ENCODE measurements at places on chromosomes 3 and 15. TPM values are rescaled to one million over a fixed set of nuclear protein-coding genes. Genes with fewer than 3 reads are reported as not detected.

Gene FANCD2OS
- not detected for total RNA-seq

- H3K36me3 ChIP-seq = no peaks in the 10 kb centered on the region
- DNase-seq = no peak
- H3K4me1 ChIP-seq = no peaks in the 10 kb centered on the region
- H3K4me3 ChIP-seq = no peak overlapping the region
Observed at GRCh38 chr3:113118336-113118735, 93.0 kb upstream of the BOC start.

Gene TUSC7
- total RNA-seq = not detected

DNA sequence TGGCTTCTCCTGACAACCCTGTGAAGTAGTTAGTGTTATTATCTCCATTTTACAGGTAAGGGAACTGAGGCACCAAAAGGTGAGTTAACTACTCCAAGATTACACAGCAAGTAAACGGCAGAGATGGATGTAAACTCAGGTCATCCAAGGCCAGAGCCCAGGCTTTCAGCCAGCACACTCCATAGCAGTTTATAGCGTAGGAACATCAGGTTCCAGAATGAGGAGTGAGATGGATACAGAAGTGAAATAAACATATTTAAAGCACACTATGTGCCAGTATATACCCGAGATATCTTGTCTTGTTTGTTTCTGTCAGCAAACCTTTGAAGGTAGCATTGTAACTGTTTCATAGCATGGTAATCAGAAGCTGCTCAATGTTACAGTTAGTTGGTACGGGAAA, 279.0 kb downstream of the OXSM start:
- no peaks in the 10 kb centered on the region for H3K36me3 ChIP-seq
- H3K4me1 ChIP-seq = no peaks in the 10 kb centered on the region
- H3K27ac ChIP-seq = no peak overlapping the region
- no peak for DNase-seq
- no peak overlapping the region for H3K4me3 ChIP-seq

GRCh38 chr15:40543082-40543481, 21.8 kb downstream of the CCDC32 start:
- no peak overlapping the region for H3K27ac ChIP-seq
- H3K4me1 ChIP-seq = no peaks in the 10 kb centered on the region
- no peaks in the 10 kb centered on the region for H3K36me3 ChIP-seq
- no peaks in the 10 kb centered on the region for H3K27me3 ChIP-seq
- DNase-seq = no peak

Gene KBTBD13
- 3.1 TPM for total RNA-seq

DNA sequence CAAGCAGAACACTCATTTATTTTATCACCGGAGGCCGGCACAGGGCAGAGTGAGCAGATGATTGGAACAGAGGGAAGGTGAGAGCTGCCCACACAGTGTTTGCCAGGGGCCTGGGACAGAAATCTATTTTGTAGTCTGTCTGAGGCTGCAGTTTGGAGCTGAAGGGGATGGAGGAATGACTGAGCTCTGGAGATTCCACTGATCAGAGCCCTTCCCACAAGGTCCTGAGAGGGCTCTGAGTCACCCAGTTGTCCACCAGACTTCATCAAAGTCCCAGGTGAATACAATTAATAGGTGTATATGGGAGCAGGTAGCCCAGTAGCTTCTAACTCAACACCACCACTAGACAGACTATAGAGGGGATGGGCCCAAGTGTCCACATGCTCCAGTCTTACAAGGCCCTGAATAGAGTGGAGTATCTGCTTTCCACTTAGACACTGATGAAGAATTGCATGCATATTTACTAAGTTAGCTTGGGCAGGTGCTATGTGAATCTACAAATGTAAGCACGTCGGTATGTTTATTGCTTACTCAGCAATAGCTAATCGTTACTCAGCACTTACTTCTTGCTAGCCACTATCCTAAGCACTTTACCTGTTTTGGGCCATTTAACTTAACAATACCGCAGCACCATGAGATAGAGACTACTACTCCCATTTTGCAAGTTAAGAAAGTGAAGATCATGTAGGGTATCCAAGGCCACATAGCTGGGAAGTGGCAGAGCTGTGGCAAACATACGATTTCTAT, 2.7 kb upstream of the STARD5 start:
- no peak for DNase-seq
- H3K4me3 ChIP-seq = no peak overlapping the region
- no peaks in the 10 kb centered on the region for H3K27me3 ChIP-seq
- H3K36me3 ChIP-seq = no peaks in the 10 kb centered on the region
- peaks cover 27% of the 10 kb centered on the region for H3K4me1 ChIP-seq

- H3K27me3 ChIP-seq = no peaks in the 10 kb centered on the region
- H3K4me3 ChIP-seq = no peak overlapping the region
- DNase-seq = no peak
- H3K4me1 ChIP-seq = no peaks in the 10 kb centered on the region
- no peak overlapping the region for H3K27ac ChIP-seq
Observed at GRCh38 chr3:97954228-97954827, 17.9 kb downstream of the RIOX2 start.

DNA sequence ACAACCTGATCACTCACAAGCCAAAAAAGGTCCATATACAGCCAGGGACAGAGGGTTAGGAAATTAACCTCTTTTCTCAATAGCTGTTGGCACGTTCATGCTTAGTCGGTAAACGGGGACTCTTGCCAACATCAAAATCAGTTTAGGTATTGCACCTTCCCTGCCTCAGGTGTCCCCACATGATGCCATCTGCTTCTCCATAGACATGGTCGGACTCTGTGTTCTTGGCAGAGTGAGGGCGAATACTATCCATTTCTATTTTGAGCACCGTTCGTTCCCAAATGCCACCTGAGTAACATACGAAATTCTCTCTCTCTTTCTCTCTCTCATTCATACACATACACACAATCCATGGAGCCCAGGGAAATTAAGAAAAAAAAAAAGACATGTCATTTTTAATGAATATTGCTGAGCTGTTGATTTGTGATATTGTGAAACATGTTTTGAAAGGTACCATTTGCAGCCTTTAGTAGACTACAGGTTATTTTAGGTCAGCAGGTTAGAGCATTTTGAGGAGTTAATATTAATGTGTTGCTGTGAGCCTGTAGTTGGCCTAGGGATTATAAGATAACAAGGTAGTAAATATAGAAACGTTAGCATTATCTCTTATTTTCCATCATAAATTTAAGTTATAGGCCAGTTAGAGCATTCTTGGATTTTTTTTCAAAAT, 78.5 kb downstream of the GHSR start:
- H3K4me1 ChIP-seq = no peaks in the 10 kb centered on the region
- no peak for DNase-seq
- peaks cover 3% of the 10 kb centered on the region for H3K36me3 ChIP-seq
- no peak overlapping the region for H3K27ac ChIP-seq

DNA sequence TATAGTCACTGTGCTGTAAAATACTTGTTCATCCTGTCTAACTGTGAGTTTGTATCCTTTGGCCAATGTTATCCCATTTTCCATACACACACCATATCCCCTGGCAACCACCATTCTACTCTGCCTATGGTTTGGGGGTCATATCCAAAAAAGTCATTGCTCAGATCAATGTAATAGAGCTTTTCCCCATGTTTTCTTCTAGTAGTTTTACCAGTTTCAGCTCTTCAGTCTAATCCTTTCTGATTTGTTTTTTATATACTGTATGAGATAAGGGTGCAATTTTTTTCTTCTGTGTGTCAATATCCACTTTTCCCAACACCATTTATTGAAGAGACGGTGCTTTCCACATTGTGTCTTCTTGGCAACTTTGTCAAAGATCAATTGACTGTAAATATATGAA, 14.0 kb upstream of the DLG1 start:
- H3K27me3 ChIP-seq = no peaks in the 10 kb centered on the region
- H3K36me3 ChIP-seq = no peaks in the 10 kb centered on the region
- H3K4me3 ChIP-seq = no peak overlapping the region
- no peak overlapping the region for H3K27ac ChIP-seq
- H3K4me1 ChIP-seq = peaks cover 27% of the 10 kb centered on the region

DNA sequence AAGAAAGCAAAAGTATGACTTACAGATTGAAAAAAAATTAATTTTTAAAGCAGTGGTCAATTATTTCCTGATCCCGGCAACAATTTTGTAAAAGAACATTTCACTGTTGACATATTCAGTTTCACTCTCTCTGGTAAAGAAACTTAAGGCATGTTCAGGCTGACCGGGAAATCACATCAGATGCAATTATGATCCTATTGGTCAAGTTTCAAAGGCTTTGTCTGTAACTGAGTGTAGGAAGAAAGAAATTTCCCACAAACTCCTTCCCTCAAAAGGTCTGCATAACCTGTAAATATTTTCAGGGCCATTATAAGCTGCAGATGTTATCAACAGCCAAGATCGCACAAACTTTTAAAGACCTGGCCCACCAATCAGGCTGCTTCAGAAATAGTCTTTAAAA, 205.4 kb upstream of the IGF1R start:
- no peaks in the 10 kb centered on the region for H3K27me3 ChIP-seq
- no peaks in the 10 kb centered on the region for H3K36me3 ChIP-seq
- no peak for DNase-seq
- H3K27ac ChIP-seq = no peak overlapping the region
- no peaks in the 10 kb centered on the region for H3K4me1 ChIP-seq

- no peak for DNase-seq
- no peak overlapping the region for H3K27ac ChIP-seq
- H3K4me3 ChIP-seq = no peak overlapping the region
- H3K4me1 ChIP-seq = no peaks in the 10 kb centered on the region
Observed at GRCh38 chr3:124923833-124924232, 10.7 kb downstream of the MUC13 start.

Gene ADCY5
- total RNA-seq = 123 TPM

- H3K36me3 ChIP-seq = no peaks in the 10 kb centered on the region
- H3K4me1 ChIP-seq = peaks cover 20% of the 10 kb centered on the region
- H3K4me3 ChIP-seq = no peak overlapping the region
Observed at GRCh38 chr3:194481103-194481502, 5.7 kb downstream of the ATP13A3 start.

GRCh38 chr15:83850501-83851245, 196.8 kb downstream of the ADAMTSL3 start:
- no peak overlapping the region for H3K27ac ChIP-seq
- H3K27me3 ChIP-seq = no peaks in the 10 kb centered on the region
- H3K4me3 ChIP-seq = no peak overlapping the region
- DNase-seq = no peak
- H3K36me3 ChIP-seq = no peaks in the 10 kb centered on the region
- H3K4me1 ChIP-seq = peaks cover 2% of the 10 kb centered on the region

DNA sequence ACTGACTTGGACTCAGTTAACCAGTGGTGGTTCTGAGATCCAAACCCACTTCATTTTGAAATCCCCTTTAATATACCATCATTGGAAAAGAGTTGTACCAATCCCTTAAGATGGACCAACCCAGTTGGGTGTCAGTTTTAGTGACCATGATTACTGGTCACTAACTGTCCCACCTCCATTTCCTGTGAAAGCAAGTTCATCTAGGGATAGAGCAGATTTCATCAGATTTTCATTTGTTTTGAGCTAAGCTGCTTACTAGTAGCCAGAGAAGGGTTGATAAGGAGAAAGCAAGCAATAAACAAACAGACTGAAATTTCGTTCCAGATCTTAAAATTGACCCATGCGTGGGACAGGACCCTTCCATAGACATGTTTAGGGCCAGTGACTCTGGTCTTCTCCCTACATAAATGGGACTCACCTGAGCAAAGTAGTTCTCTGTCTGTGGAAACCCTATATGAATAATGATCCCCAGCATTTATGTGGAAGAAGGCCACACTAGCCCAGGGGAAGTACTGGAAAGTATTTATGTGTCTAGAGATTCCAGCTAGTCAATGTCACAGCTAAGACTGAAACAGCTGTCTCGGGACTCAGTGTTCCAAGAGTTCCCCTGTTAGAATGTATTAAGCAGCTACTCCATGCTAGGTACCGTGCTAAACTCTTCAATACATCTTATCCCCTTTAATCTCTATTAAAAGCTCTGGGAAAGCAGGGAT, 196.0 kb upstream of the BCL6 start:
- H3K27ac ChIP-seq = no peak overlapping the region
- H3K4me1 ChIP-seq = no peaks in the 10 kb centered on the region
- no peaks in the 10 kb centered on the region for H3K27me3 ChIP-seq

GRCh38 chr15:66171841-66172240, 81.7 kb downstream of the MEGF11 start:
- no peak for DNase-seq
- no peaks in the 10 kb centered on the region for H3K4me1 ChIP-seq
- no peak overlapping the region for H3K27ac ChIP-seq
- no peak overlapping the region for H3K4me3 ChIP-seq

DNA sequence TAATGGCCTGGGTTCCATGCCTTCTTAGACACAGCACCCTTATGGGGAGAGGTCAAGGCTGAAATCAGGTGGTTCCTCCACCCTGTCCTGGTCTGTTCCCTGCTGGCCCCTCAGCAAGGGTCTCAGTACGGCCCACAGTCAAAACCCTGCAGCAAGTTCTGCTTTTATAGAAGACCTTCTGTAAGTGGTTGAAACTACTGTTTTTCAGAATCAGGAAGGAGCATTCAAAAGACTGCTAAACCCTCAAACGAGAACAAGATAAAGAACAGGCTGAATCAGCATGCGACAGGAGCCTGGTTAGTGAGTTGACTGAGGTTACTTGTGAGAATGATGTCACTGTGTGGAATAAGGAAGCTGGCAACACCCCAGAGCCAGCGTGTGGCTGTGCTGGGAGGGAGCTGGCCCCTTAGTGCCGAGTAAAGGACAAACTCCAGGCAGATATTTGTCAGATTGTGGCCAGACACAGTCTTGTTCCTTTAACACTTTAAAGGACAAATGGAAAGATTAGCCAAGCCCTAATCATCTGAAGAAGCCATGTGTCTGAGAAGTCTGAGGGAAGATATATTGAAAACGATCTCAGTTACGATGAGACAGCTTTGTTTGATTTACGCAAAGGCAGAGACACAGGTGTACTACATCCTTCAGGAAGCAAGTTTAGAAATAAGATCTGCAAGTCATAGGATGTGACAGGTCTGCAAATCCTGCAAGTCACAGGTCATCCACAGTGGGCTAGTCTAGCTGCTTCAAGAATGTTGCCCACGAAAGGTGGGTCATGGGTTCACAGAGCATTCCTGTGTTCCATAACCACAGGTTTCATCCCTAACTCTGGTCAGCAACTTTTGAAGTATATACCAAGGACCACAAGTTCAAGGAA, 54.0 kb downstream of the B3GNT5 start:
- H3K4me3 ChIP-seq = no peak overlapping the region
- peak; percentile 18 for DNase-seq
- H3K36me3 ChIP-seq = no peaks in the 10 kb centered on the region

GRCh38 chr3:183884097-183884426, 618 bp downstream of the PARL start:
- no peaks in the 10 kb centered on the region for H3K27me3 ChIP-seq
- H3K36me3 ChIP-seq = no peaks in the 10 kb centered on the region
- no peak for DNase-seq
- peak overlapping the region; percentile 60 for H3K27ac ChIP-seq

GRCh38 chr15:57333487-57333886, 42.8 kb upstream of the CGNL1 start:
- H3K4me3 ChIP-seq = no peak overlapping the region
- no peak for DNase-seq
- H3K36me3 ChIP-seq = no peaks in the 10 kb centered on the region
- H3K4me1 ChIP-seq = no peaks in the 10 kb centered on the region
- no peak overlapping the region for H3K27ac ChIP-seq

Gene ADAMTS7
- total RNA-seq = 15.6 TPM

Gene CNTN4
- 116 TPM for total RNA-seq

Gene TNNC1
- total RNA-seq = 3.0 TPM

- H3K36me3 ChIP-seq = no peaks in the 10 kb centered on the region
- no peaks in the 10 kb centered on the region for H3K27me3 ChIP-seq
- H3K4me3 ChIP-seq = no peak overlapping the region
- peak overlapping the region; percentile 95 for H3K27ac ChIP-seq
- no peak for DNase-seq
Observed at GRCh38 chr3:123405936-123406510, 42.9 kb downstream of the ADCY5 start.

GRCh38 chr3:9347887-9348286, 15.0 kb upstream of the THUMPD3 start:
- no peaks in the 10 kb centered on the region for H3K27me3 ChIP-seq
- DNase-seq = no peak
- H3K27ac ChIP-seq = no peak overlapping the region

All from thoracic aorta (tissue), 2 donors.